ENCODE measurements at places on chromosomes 12 and 14.
A peak's percentile ranks its signal among the peaks of the same experiment; 100 is the strongest.

DNA sequence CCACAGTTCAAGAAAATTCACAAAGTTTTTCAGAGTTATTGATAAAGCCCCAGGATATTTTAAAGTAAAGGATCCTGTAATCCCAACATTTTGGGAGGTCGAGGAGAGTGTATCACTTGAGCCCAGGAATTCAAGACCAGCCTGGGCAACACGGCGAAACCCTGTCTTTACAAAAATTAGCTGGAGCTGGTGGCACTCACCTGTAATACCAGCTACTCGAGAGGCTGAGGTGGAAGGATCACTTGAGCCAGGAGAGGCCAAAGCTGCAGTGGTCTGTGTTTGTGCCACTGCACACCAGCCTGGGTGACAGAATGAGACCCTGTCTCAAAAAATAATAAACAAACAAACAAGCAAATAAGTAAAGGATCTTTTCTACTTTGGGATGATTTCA, 39.5 kb upstream of the LRRK2 start:
- DNase-seq = no peak

- DNase-seq = peak; percentile 63
Observed at GRCh38 chr14:94120667-94121340, 8.6 kb downstream of the IFI27L2 start.

DNA sequence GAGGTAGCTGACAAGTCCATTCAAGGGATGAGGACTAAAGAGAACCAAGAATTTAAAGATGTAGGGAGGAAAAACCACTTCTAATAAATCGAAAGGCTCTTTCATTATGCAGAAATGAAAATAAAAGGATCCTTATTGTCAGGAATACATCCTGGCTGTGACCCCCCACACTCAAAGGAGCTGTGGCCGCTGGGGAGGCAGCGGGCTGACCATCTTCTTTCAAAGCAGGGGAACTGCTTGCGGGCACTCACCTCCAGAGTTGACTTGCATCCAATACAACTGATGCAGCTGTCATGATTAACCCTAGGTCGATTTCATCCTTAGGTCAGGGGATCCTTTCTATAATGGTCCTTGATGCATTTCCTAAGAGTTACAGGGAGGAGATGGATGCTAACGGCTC, 35.3 kb downstream of the TRAFD1 start:
- no peak for DNase-seq

DNA sequence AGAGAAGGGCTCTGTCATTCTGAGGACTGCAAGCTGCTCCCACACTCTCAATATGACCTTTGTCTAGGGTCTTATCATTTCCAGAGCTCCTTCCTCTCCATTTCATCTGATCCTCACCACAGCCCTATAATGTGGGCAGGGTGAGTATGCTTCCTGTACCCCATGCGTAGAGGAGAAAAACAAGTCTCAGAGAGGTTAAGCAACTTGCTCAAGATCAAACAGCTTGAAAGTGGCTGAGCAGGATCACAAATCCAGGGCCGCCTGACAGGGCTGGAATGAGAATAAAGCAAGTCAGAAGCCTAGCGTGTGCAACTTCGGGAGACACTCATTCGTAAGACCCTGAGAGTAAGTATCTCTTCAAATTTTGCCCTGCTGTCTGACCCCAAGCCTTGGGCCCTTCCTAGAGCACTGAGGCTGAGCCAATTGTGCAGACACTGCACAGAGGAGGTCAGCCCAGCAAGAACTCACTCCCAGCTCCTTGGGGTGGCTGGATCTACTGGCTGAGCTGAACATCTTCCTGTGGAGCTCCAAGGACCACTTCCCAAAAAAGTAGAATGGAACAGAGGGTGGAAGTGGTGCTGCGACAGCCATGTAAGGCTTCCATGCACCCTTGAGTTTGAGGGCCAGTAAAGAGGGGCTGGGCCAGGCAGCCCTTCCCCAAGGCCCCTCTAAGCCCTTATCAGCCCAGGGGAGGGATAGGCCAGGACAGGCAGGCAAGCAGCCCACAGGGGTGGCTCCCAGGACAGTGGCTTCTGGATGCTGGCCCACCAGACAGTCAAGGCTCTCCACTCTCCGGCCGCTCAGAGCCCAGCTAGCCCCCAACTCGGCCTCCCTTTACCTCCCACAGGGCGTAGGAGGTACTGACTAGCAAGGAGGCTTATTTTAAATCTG, 10.5 kb downstream of the ZFP36L1 start:
- DNase-seq = no peak

- no peak for DNase-seq
Observed at GRCh38 chr14:75650253-75651058, 10.2 kb downstream of the ERG28 start.

DNA sequence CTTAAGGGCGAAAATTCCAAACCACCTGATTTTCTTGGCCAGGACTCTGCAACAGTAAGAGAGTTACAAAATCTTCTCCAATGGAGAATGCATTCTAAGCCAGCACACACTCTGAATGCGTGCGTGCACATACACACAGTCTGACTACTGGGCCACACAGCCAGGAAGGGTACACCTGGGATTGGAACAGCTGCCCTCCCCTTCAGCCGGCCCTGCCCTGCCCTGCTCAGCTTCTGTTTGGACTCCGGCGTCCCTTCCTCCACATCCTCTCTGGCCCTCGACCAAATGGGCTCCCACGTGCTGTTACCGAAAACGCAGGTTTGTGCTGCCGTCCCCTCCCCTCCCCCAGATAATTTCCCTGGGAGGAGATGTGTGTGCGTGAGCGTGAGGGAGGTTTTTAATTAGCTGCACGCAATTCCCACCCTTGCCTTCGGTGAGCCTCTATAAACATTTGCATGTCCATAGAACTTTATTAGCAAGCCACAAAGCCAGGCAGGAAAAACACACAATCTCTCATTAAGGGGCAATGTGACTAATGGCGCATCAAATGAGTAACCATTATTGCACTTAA, 43.0 kb downstream of the CCNK start:
- no peak for DNase-seq

- DNase-seq = no peak
Observed at GRCh38 chr12:42766754-42767153, 177.2 kb upstream of the PRICKLE1 start.

GRCh38 chr14:22536853-22537338, 52.1 kb downstream of the DAD1 start:
- DNase-seq = peak; percentile 95

DNA sequence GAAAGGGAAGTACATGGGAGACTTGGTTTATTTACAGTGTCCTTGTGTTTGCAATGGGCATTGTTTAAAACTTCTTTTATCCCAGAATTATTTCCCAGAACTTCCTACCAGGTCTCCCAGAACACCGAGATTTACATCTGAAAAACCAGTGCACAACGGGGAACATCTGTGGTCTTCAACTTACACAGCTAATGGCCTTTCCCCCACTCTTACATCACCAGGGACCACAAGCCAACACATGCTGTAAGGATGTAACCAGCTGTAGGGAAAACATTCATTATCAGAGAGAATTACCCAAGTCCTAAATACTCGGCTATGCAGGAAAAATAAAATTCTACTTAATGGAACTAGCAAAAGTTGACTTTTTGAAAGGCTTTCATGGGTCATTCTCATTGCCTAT, 267.6 kb downstream of the DUSP6 start:
- peak; percentile 14 for DNase-seq

DNA sequence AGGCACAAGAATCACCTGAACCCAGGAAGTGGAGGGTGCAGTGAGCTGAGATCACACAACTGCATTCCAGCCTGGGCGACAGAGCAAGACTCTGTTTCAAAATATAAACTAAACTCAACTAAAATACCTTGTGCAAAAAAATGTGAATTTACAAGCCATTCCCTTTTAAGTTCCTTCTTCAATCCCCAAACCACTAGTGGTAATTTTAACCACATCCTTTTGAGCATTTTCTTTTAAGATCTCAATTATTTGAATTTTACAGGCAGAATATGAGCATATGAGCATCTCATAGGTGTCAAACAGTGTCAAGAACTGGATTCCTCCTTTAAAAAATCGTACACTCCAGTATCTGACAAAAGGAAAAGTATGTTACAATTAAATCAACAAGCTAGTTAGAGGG, 57.0 kb upstream of the NPFF start:
- DNase-seq = no peak

DNA sequence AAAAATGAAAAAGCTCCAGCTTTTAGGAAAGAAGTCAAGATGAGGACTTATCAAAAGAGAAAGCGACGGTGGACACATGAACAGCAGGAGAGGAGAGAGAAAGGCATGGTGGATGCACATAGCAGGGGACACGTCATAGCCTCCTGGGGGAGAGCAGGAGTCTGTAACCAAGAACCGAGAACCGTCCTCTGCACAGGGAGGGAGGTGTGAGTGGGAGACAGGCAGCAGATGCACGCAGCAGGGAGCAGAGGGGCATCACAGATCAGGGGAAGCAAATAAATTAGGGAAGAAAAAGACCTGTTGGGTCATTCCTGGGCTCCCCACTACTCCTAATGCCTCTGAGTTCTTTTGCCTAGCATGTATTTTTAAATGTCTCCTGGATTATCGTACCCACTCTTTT, 138.1 kb upstream of the RMST start:
- DNase-seq = no peak

Measured in fibroblast of skin of scalp (primary cell).